ENCODE measurements at places on chromosomes 1 and 21.

DNA sequence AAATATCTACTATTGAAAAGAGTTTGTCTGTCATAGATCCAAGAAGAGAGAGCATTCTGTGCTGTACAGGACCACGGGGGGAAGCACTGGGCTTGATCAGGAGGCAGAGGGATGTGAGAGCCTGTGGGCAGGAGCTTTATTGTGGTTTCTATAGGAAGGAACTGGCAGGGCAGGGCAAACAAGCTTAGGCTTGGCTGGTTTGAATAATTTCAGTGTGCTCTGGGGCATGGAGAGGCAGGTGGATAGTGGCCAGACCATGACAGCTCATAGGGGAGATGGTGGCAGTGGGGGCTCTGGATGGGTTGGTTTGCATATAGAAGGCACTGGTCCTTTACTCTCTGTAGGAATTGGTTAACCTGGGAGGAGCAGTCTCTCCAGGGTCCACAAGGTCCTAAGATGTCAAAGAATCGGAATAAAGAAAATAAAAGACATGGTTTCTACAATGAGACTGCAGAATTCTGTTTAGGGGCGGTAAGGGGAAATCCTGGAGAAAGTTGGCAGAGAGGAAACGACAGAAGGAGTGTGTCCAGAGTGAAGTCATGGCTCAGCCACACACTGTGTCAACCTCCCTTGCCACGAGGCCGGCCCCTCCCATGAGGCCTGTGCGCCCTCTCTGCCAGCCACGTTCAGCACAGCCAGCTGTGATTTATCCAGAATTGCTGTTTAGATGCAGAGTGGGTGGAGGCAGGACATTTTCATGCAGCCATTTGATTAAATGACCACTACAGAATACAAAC is 81.7 kb upstream of the PGBD5 start:
- H3K27ac ChIP-seq: no peak overlapping the region
- H3K4me1 ChIP-seq: peaks cover 5% of the 10 kb centered on the region
- no peaks in the 10 kb centered on the region for H3K36me3 ChIP-seq
- no peaks in the 10 kb centered on the region for H3K27me3 ChIP-seq
- no peak overlapping the region for H3K4me3 ChIP-seq
- DNase-seq: no peak

- H3K27me3 ChIP-seq: no peaks in the 10 kb centered on the region
- no peak overlapping the region for H3K4me3 ChIP-seq
- no peaks in the 10 kb centered on the region for H3K36me3 ChIP-seq
- no peak overlapping the region for H3K27ac ChIP-seq
- H3K4me1 ChIP-seq: no peaks in the 10 kb centered on the region
- no peak for DNase-seq
These were observed 1136.7 kb upstream of the TMPRSS15 start for GRCh38 chr21:19540287-19540686.

- H3K27ac ChIP-seq: no peak overlapping the region
- no peaks in the 10 kb centered on the region for H3K36me3 ChIP-seq
- no peaks in the 10 kb centered on the region for H3K4me1 ChIP-seq
- DNase-seq: no peak
- no peak overlapping the region for H3K4me3 ChIP-seq
These were observed 21.4 kb upstream of the PTPRC start for GRCh38 chr1:198617406-198617805.

GRCh38 chr1:55147524-55147923 is 67.6 kb downstream of the USP24 start:
- H3K36me3 ChIP-seq: peaks cover 8% of the 10 kb centered on the region
- DNase-seq: no peak
- H3K27me3 ChIP-seq: no peaks in the 10 kb centered on the region
- no peak overlapping the region for H3K4me3 ChIP-seq

GRCh38 chr1:183490932-183491331 is 18.6 kb downstream of the SMG7 start:
- no peak overlapping the region for H3K27ac ChIP-seq
- no peaks in the 10 kb centered on the region for H3K27me3 ChIP-seq
- no peaks in the 10 kb centered on the region for H3K36me3 ChIP-seq
- peaks cover 2% of the 10 kb centered on the region for H3K4me1 ChIP-seq
- DNase-seq: no peak
- H3K4me3 ChIP-seq: no peak overlapping the region

GRCh38 chr1:151846062-151846568 is 6.5 kb upstream of the C2CD4D start:
- H3K4me3 ChIP-seq: no peak overlapping the region
- H3K4me1 ChIP-seq: peaks cover 8% of the 10 kb centered on the region
- H3K27me3 ChIP-seq: no peaks in the 10 kb centered on the region
- no peak overlapping the region for H3K27ac ChIP-seq

DNA sequence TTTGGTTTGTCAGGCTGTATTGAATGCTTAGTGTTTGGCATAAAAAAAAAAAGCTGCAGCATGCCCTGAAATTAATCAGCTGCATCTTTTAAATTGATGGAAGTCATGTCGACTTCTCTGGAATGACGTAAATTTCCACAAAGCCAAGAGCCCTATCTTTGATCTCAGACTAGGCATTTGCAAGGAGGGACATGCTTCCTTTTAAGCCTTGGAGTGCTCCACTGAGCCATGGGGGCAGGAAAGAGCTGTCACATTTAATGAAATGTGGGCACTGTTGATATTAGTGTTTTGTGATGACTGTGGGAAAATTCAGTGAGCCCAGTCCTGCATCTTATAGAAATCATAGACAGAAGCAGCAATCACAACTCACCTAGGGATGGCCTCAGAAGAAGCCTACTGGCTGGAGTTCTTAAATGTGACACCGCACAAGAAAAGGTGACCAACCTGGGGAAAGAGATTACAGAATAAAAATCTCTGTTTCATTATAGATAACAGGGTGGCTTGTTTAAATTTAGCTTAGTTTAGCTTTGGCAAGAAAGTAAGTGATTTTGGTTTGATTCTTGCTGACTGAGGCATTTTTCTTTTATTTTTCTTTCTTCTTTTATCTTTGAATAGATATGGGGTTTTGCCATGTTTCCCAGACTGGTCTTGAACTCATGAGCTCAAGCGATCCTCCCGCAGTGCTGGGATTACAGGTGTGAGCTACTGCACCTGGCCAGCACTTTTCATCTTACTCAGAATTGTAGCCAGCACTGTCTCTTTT is 188.2 kb downstream of the HHAT start:
- no peak overlapping the region for H3K27ac ChIP-seq
- H3K27me3 ChIP-seq: no peaks in the 10 kb centered on the region
- H3K4me1 ChIP-seq: no peaks in the 10 kb centered on the region
- DNase-seq: peak; percentile 25

DNA sequence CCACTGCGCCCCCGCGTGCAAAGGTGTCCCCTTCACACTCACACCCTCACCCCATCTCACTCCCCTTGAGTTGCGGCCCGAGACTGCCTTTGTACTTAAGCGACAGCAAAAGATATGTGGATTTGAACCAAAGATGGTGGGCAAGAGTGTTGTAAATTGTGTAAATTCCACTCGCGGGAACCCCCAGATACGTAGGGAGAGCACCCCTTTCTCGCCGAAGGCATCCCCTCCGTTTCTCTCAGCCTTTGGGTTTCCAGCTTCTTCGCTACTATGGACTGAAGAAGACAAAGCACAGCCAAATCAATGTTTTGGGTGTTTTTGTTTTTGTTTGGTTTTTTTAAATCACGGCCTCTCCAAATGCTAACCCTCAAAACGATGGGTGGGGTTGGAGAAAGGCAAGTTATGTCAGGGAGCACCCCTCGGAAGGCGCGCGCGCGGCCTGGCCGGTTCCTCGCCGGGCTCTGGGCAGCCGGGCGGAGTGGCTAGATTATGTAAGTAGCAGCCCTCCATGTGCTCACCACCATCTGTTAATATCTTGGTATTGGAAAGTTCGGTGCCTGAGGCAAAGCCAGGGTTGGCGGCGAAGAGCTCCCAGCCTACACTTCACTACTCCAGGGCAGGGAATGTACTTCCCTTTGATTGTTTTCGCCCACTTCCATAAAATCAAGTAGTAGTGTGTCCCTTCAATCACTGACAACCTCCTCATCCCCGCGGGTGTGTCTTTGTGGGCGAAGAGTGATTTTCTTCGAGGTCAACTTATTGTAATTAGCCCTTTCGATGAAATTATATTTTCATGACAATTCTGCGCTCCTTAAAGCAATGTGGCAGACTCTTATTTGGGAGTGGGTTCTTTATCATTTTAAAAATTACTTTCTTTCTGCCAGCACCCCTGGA is 4.0 kb upstream of the PROX1 start:
- no peak overlapping the region for H3K4me3 ChIP-seq
- peaks cover 72% of the 10 kb centered on the region for H3K27me3 ChIP-seq
- peaks cover 28% of the 10 kb centered on the region for H3K4me1 ChIP-seq

DNA sequence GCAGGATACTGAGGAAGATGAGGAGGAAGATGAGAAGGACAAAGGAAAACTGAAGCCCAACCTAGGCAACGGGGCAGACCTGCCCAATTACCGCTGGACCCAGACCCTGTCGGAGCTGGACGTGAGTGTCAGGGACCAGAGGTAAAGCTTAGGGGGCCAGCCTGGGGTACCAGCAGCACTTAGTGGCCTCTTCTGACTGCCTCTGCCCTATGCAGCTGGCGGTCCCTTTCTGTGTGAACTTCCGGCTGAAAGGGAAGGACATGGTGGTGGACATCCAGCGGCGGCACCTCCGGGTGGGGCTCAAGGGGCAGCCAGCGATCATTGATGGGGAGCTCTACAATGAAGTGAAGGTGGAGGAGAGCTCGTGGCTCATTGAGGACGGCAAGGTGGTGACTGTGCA is 17.6 kb downstream of the KDF1 start:
- H3K27ac ChIP-seq: no peak overlapping the region
- DNase-seq: no peak
- H3K36me3 ChIP-seq: peaks cover 59% of the 10 kb centered on the region
- H3K4me3 ChIP-seq: no peak overlapping the region
- H3K4me1 ChIP-seq: no peaks in the 10 kb centered on the region
- H3K27me3 ChIP-seq: no peaks in the 10 kb centered on the region

GRCh38 chr1:163315773-163316374 is 5.9 kb upstream of the NUF2 start:
- no peak overlapping the region for H3K27ac ChIP-seq
- peak; percentile 62 for DNase-seq
- H3K27me3 ChIP-seq: no peaks in the 10 kb centered on the region
- H3K4me1 ChIP-seq: no peaks in the 10 kb centered on the region
- H3K4me3 ChIP-seq: no peak overlapping the region
- H3K36me3 ChIP-seq: peaks cover 3% of the 10 kb centered on the region

GRCh38 chr1:31216016-31216415 is 23.7 kb downstream of the NKAIN1 start:
- peaks cover 6% of the 10 kb centered on the region for H3K4me1 ChIP-seq
- H3K4me3 ChIP-seq: no peak overlapping the region
- H3K36me3 ChIP-seq: no peaks in the 10 kb centered on the region
- DNase-seq: no peak

DNA sequence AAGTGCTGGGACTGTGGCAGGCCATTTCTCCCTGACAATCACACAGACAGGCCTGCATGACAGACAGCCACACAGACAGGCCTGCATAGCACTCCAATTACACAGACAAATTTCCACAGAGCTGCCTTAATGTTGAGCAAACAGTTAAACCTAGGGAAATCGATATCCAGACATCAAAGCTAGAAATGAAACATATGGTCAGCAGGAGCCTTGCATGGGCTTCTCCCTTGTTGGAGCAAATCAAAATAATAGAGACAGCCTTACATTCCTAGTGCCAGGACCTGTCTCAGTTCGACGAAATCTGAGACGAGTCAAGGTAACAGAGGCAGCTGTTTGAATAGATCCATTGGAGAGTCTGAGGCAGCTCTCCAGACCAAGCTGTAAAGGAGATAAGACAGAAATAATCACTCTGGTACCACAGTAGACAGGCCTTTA is 42.4 kb downstream of the OLFML3 start:
- no peaks in the 10 kb centered on the region for H3K4me1 ChIP-seq
- no peak for DNase-seq
- H3K27me3 ChIP-seq: no peaks in the 10 kb centered on the region
- no peak overlapping the region for H3K27ac ChIP-seq
- no peak overlapping the region for H3K4me3 ChIP-seq

GRCh38 chr21:29264721-29265120 is 34.0 kb upstream of the BACH1 start:
- H3K27ac ChIP-seq: no peak overlapping the region
- no peaks in the 10 kb centered on the region for H3K27me3 ChIP-seq
- H3K4me3 ChIP-seq: no peak overlapping the region
- no peaks in the 10 kb centered on the region for H3K36me3 ChIP-seq
- no peak for DNase-seq

DNA sequence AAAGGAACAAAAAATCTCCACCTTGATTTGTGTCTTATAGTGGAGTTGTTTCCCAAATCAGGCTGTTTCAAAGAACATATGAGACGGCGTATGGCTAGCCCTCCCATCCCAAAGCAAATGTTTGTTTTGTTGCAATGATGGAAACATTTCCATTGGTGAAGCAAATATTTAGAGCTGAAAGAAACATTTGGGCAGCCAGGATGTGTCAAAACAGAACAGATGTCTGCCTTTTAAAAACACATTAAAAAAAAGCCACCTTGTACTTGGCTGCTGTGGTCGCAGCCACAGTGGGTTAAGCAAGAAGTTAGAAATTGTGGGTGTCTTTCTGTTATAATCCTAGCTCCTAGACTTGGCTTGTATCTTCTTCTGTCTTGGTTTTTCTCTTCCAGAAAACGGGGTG is 116.3 kb downstream of the PEX14 start:
- no peak overlapping the region for H3K4me3 ChIP-seq
- H3K4me1 ChIP-seq: peaks cover 3% of the 10 kb centered on the region
- no peaks in the 10 kb centered on the region for H3K36me3 ChIP-seq
- H3K27me3 ChIP-seq: no peaks in the 10 kb centered on the region
- DNase-seq: no peak
- no peak overlapping the region for H3K27ac ChIP-seq

DNA sequence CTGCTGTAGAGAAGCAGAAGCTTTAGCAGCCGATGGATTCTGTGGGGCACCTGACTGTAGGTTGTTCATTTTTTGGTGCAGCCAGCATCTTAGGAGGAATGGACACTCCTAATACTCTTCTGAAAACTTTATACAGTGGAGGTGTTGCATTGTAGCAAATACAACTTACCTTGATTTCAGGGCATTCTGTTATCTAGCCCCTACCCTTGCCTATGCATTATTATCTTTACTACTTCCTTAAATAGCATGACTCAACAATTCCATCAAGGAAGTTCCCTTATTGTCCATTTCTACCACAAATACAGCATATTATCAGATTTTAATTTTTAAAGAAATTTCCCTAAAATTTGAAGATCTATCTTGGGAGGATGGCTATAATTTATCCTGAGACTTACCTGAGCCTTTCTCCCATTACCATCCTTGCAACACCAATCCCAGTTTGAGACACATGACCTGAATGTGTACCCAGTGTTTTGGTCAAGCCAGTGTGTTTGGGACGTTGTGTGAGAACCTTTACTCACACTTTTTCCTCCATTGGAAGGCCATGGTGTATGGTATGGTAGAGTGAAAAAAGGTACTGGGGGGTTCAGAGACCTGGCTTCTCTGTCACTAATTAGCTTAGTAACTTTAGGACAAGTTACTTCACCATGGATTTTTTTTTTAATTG is 9.2 kb downstream of the POU2F1 start:
- peaks cover 2% of the 10 kb centered on the region for H3K4me1 ChIP-seq
- no peaks in the 10 kb centered on the region for H3K27me3 ChIP-seq
- no peak overlapping the region for H3K27ac ChIP-seq
- no peak overlapping the region for H3K4me3 ChIP-seq

Data from trophoblast cell (in vitro differentiated cells and primary cell).